ENCODE measurements at places on chromosomes 7 and 10.

DNA sequence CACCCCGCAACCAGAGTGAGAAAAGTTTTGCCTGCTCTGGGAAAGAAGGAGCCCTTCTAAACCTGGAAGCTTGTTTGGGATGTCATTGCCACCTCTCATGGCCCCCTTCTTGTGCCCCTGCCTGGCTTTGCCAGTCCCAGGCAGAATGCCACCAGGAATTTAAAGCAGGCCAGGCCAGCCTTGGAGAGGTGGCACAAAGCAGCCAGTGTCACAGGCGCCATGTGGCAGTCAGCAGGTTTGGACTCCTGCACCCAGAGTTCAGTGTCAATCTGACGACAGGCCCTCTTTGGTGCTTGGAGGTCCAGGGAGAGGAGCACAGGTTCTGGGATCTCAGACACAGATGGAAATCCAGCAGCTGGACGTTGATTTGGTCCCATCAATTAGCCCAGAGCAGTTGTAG, 12.7 kb downstream of the HK1 start:
- no peak for DNase-seq

- DNase-seq = no peak
Observed at GRCh38 chr7:134514106-134514505, 13.3 kb upstream of the AKR1B10 start.

- DNase-seq = peak; percentile 60
Observed at GRCh38 chr7:55574051-55574717, 1.9 kb upstream of the VOPP1 start.

- DNase-seq = no peak
Observed at GRCh38 chr10:95877881-95878280, 29.9 kb upstream of the CC2D2B start.

GRCh38 chr7:51545131-51545530, 228.5 kb upstream of the COBL start:
- DNase-seq = no peak

GRCh38 chr7:137578541-137578940, 235.0 kb upstream of the PTN start:
- DNase-seq = no peak

DNA sequence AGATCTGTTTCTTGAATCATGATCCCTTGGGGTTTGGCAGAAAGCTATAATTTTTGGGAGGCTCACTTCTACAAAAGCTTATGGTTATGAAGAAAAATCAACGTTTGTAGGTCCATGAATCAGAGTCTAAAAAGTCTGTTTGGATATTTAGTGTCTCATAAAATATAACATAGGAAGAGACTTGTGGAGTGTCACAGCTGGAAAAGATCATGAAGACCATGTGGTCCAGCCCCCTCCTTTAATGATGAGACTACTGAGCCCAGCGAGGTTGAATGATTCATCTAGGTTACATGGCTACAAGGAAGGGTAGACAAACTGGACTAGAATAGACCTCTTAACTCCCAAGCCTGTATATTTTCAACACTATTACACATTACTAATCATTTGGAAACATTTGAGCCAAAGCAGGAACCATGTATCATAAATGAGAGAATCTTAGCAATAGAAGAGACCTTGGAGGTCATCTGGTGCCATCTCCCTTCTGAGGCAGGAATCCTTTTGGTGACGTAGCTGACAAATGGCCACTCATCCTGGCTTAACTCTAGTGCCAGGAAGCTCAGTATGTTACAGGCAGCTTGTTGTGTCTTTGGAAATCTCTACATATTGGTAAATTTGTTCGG, 152.5 kb downstream of the CREB5 start:
- DNase-seq = no peak
